Mucosa of gallbladder (tissue), 1 donor: ENCODE measurements at places on chromosomes 11 and 22.

DNA sequence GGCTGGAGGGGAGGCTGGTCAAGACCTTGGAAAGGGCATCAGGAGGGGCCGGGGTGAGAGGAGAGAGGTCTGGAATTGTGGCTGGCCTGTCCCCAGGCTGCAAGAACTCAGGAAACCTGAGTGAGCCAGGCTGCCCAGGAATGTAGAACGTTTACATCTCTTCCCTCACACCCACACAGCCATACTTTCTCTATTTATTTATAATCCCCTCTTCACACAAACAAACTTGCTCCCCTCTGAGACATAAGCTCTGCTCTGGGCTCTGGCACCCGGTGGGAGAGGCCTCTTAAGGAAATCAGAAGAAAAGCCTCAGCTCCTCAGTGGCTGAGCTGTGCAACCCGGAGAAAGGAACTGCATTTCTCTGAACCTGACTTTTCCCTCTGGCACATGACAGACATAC is 5.5 kb downstream of the CHRDL2 start:
- no peak for DNase-seq

DNA sequence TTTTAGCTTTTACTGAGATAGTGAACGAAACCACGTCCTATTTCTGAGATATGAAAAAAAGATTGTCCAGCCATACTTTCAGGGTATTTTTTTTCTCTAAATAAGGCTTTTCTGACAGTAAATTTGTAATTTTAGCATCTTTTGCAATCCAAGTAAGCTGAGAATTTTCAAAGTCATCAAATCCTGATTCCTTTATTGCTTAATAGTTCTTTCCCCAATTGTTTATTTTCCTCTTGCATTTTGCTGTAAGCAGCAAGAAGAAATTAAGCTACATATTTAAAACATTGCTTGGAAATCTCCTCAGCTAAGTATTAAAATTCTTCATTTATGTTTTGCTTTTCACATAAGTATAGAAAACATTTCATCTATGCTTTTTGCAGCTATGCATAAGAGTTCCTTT is 493.3 kb upstream of the CCDC179 start:
- DNase-seq = no peak

GRCh38 chr11:122204206-122204605 is 88.2 kb upstream of the BLID start:
- DNase-seq = no peak

DNA sequence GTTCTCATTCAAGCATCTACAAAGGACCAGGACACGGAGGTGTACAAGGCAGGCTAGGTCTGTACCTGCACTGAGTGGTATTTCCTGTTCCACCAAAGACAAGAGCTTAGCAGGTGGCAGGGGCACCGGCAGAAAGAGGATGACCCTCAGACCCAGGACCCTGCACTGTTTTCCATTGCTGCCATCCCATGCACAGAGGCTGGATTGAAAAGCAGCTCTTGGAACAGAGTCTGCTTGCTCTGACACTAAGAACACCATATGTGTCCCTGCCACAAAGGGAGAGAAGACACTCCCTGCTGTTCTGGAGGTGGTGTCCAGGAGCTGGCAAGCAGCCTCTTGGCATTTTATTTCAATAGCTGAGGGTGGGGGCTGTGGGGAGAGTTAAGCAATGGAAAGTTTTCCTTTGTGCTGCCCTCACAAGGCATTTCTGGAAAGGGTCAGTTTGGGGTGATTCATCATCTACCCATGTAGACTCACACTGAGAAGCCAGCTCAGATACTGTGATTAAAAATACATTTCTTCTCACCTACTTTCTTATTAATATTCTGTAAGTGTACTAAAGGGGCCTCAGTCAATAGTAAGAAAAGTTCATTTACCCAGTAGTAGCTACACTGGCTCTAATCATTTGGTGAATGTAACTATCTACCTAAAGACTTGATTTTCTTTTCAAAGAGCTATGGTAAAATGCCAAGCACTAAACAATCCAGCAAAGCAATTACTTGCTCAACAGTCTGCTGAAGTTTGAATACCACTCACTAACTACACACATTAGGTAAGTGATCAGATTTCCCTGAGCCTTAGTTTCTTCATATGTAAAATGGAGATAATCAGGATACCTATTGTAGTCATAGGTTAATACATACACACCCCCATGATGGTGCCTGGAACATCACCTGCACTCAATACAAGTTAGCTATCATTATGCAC is 55.2 kb downstream of the SLC1A2 start:
- peak; percentile 73 for DNase-seq

- peak; percentile 23 for DNase-seq
Measured at GRCh38 chr11:44950031-44950624, 555 bp downstream of the TP53I11 start.

DNA sequence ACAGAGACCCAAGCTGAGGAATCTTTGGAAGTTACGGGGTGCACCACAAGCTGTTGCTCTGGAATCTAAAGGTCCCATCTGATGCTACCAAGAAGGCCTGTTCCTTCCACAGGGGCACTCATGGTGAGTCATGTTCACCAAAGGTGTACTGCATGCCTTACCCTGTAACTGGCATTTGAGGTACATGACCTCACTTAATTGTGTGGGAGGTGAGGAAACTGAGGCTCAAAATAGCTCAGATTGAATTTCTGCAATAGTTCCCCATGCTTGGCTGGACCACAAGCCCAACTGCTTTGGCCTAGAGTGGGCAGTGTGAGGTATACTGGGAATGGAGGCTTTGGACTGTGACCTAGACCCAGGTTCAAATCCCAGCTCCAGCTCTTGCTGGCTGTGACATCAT is 8.2 kb downstream of the MTFP1 start:
- no peak for DNase-seq

GRCh38 chr11:48090174-48090573 is 109.8 kb downstream of the PTPRJ start:
- no peak for DNase-seq

GRCh38 chr11:119026970-119027369 is 3.7 kb downstream of the SLC37A4 start:
- DNase-seq = peak; percentile 64

DNA sequence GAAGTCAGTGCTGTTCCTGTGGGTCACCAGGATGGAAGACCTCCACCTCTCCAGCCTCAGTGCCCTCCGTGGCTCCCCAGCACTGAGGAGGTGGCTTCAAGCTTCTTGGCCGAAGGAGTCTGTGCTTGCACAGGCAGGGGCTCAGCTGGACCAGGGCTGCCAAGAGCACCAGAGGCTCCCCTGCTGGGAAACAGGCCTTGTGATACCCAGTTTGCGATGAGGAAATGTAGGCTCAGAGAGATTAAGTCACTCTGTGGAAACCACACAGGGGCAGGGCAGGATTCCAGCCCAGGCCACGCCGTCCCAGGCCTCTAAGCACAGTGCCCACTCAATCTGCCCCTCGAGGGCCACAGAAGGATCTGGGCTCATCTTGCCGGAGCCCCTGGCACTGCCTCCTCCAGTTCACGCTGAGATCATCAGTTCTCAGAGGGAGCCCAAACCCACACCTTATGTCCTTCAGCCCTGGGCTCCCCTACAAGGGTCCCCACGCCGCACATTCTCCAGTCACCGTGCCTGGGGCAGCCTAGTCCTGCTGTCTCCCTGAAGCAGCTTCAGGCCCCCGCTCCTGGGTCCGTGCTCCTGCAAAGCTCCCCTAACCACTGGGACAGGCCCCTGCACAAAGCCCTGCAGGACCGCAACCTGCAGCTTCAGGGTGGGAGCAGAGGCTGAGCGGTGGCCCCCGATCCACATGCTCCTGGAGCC is 21.6 kb downstream of the ANO1 start:
- DNase-seq = no peak
